ENCODE measurements at places on chromosomes 1 and 21.

- DNase-seq: no peak
Measured at GRCh38 chr1:206739411-206740076, 31.0 kb upstream of the IL19 start.

GRCh38 chr1:87650306-87650705 lies 321.6 kb downstream of the LMO4 start:
- no peak for DNase-seq

DNA sequence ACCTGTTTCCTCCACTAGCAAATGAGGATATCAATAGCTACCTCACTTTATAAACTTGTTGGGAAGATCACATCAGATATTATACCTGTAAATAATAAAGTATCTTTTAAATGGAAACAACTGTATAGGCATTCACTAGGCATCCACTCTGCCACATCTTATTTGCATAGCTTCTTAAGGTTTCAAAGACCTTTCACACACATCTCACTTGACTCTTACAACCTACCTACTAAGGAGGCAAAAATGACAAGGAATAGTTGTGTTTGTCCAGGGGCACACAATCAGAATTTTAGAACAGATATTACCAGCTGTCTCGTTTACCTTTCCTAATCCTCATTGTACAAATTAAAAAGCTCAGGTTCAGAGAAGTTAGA lies 51.5 kb downstream of the VANGL2 start:
- no peak for DNase-seq

DNA sequence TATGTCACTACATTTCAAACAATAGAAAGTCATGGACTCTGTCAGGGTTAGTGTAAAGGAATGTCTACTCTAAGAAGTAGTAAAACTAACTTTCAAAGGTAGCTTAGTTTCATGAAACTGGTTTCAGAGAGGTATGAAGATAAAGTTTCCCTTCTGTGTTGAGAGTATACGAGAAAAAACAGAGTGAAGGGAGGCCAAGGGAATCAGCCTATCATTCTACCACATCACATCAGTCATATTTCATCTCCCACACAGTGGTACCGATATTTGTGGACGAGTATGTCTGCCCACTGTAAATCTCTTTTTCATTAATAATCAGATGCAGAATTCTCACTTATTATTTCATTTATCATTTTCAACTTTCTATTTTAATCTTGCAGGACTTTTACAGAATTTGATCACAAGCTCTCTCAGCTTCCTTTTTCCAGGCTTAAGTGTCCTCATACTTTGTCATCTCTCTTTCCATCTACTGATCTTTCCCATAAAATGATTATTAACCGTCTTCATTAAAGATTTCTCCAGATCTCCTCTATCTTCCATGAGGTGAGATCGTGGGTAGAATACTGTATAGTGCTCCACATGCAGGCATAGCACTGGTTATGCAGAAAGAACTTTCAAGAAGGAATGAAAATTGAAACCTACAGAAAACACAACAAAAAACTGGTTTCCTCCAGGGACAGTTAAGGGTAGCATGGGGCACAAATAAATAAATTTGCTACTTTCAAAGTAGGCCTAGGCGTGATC lies 11.5 kb upstream of the IFI16 start:
- no peak for DNase-seq

DNA sequence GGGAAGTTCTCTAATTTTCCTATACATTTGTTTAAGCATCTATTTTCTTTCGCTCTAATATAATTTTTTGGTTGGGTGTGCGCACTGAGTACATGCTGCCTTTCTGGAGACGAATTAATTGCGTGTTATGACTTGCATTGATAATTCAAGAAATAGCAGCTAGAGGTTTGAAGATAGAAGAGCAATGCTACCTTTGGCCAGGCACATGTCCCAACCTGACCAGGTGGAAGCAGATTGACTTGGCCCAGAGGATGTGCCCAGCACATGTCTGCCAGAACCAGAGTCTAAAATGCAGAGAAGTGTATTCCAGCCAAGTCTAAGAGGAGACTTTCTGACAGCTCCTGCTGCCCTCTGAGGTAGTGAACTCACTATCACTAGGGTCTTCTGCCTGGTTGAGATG lies 114.3 kb downstream of the SLC35F3 start:
- DNase-seq: no peak

GRCh38 chr21:33712022-33712803 lies 69.9 kb downstream of the ITSN1 start:
- no peak for DNase-seq

GRCh38 chr1:212595787-212596714 lies 12.5 kb upstream of the ATF3 start:
- no peak for DNase-seq

GRCh38 chr1:41811051-41811795 lies 107.5 kb downstream of the HIVEP3 start:
- DNase-seq: no peak

Data from hippocampal formation (tissue), 2 donors.